Inflammatory macrophage treated with lipopolysaccharide for 4 hours (primary cell): ENCODE measurements at places on chromosomes 12 and 14.

DNA sequence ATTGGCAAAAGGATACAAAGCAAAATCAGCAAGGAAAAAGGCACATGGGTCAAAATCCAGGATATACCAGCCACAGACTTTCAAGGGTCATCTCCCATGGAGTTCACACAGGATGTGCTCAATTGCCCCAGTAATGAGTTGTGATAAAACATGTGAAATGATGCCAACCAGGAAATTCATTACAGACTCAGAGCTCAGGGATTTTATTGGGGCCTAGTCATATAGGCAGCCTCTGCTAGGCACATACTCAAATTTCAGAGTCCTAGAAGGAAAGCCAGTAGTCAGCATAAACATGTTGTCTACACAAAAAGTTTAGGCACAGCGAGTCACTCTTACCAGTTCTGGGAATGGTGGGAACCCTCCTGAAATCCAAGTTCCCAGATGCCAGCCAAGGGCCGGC lies 64.4 kb upstream of the OSBPL8 start:
- no peak for DNase-seq

DNA sequence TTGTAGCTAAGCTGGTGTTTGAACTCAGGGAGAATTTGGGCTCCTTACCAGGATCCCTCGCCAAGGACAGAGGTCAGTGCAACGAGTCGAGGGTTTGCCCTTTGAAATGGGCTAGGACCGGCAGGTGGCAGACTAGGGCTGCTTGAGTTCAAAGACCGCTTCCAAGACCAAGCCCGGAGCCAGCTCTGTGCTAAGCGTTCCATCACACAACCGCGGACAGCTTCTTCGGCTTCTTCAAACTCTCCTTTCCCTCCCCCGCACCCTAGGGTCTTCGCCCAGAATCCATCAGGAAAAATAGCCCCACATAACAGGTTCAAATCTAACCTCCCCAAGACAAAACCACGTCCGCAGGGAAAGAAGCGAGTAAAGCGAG lies 705 bp upstream of the FLVCR2 start:
- peak; percentile 91 for DNase-seq

DNA sequence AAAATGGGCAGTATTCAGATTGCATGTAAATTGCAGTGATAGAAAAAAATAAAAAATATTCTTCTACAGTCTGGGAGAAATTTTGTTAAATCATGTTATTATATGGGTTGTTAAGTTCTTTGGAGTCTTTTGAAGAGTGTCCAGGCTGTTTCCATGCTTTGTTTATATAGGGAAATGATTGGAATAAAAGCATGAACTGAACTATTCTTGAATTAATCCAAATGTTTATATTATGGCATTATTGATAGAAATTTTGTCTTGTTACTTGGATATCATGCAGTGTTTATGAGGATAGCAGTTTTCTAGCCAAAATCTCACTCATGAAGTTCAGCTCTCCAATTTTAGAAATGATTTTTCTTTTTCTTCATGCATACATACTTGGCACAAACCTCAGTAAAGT lies 108.2 kb upstream of the NAV3 start:
- no peak for DNase-seq

DNA sequence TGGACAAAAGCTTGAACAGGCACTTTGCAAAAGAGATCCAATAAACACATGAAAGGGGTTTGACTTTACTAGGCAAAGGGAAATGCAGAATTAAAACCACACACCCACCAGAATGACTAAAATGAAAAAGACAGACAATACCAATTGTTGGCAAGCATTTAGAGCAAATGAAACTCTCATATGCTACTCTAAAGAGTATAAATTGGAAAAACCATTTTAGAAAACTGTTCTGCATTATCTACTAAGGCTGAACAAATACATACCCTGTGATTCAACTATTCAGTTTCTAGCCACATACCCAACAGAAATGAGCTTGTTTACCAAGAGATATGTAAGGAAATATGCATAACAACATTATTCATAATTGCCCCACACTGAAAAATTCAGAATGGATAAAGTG lies 8.5 kb upstream of the IL22 start:
- DNase-seq: no peak

- DNase-seq: no peak
Measured at GRCh38 chr12:104468371-104468770, 11.6 kb downstream of the CHST11 start.

DNA sequence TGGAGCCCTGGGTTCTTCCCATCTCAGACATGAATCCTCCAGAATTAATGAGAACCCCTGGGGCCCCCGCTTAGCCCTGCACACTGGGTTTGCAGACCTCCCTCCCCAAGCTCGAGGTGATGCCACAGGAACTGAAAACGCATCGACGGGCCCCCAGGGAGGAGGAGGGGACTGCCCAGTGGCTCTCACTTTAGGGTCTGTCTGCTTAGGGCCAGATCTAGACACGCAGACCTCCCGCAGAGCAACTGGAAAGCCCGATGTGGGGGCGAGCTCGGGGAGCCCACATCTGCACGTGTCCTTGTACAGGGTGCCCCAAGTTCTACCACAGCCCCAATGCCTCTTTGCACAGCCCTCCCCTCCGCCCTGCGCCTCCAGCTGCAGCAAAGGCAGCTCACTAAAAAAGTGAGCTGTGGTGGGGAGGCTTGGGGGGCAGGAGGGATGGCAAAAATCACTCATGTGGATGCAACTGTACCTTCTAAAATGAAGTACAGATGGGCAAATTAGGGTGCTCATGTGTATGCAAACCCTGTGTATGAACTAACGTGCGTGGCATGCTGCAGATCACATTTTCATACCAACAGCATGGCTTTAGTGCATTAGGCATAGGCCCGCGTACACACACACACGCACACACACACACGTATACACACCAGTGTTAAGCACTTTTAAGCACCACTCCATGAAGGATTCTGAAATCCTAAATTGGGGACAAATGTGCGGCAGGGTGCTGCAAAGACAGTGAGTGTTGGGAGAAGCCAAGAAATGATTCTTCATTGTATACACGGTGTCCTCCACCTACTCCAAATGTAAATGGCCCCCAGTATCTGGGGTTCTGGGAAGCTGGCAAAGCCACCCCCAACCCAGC lies 99.9 kb upstream of the MAP1LC3B2 start:
- no peak for DNase-seq

GRCh38 chr14:89650077-89650978 lies 233.3 kb upstream of the FOXN3 start:
- peak; percentile 60 for DNase-seq

DNA sequence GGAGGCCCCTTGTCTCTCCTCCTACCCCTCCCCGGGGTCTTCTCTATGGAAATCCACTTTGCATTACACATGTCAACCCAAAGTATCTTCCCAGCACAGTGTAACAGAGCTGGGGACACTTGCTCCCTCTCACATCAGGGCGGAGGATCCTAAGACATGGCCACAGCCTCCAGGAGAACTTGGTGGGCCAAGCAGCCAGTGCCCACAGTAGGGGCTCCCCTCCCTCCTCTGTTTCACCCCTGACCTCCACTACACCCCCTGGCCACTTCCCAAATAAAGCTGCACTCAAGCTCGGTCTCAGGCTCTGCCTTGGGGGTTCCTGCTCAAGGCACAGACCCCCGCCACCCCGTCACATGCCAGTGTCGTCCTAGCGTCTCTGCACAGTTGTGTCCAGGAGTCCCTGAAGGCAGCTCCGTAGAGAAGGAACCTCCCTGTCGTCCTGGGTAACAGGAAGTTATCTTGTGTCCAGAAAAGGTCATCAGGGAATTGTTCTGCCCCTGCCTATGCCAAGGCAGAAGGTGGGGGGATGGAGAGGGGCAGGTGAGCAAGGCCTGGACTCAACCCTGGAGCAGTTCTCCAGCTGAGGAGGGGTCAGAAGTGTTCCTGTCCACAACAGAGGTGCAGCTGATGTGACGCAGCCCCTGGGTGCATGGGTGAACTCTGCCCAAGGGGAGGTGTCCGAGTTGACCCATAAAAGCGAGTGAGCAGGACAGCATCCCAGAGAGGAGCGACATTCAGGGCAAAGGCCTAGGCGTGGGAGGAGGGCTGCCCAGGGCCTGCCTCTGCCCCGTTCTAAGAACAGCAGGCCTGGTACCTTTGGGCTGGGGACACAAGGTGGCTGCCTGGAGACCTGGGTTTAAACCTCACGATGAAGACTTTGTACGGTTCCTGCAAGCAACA lies 25.5 kb downstream of the DIO3 start:
- no peak for DNase-seq

- peak; percentile 53 for DNase-seq
Measured at GRCh38 chr12:59403259-59403932, 192.4 kb upstream of the SLC16A7 start.

DNA sequence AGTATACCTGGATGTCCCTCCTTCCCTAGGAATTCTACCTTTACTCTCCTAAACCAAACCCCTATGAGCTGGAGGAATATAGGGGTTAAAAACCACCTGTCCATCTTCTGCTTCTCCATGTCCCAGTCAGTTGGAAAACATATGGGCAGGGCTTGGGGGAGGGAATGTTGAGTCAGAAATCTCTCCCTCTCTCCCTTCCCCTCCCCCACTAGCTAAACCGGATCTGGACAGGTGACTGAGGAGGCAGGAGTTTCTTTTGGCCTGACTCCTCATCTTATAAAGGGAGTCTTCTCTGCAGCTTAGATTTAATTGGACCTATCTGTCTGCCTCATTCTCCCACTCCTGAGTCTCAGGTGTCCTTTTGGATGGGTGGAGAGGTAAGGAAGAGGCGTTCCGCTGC lies 6.1 kb downstream of the ERBB3 start:
- DNase-seq: no peak

DNA sequence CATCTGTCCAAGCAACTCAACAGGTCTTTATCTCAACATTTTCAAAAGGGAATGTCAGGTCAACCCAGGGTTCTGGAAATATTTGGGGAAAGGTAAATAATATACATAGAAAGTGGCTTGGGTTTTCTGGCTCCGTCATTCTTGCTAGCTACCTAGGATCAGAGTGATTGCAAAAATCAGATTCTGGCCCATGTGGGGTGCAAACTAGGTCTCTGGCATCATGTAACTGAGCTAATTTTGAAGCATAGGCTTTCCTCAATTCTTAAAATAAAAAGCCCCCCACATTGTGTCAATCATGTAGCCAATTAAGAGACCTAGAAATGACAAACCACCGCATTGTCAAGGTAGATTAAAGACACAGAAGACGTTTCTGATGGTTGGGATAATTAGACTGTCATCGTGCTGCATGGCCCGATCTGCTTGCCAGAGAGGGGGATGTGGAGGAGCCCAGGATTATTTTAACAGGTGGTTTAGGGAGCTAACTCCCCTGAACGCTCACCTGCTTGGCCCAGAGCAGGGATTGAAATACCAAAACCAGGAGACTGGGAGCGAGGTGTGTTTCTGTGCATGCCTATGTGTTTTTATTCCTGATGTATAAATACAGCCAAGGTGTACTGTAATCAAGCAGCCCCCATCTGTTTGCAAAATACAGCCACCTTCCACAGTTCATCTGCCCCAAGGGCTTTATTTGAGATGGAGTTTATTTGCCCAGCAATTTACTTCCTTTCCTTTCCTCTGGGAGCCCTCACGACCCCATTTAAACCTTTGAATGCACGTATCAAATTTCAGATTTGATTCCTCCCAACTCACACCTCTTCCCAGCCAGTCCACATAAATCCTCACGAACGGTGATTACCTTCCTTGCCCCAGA lies 189.5 kb downstream of the TTC8 start:
- DNase-seq: no peak

- DNase-seq: peak; percentile 91
Measured at GRCh38 chr14:90788031-90788430, 28.2 kb downstream of the TTC7B start.

GRCh38 chr12:8045952-8046944 lies 13.7 kb downstream of the FOXJ2 start:
- peak; percentile 81 for DNase-seq

- no peak for DNase-seq
Measured at GRCh38 chr12:132145334-132145733, 1.1 kb downstream of the NOC4L start.

- DNase-seq: no peak
Measured at GRCh38 chr12:132376464-132376830, 47.1 kb upstream of the GALNT9 start.

GRCh38 chr12:117120787-117121186 lies 21.6 kb upstream of the TESC start:
- no peak for DNase-seq

- DNase-seq: no peak
Measured at GRCh38 chr12:125999628-126000027, 934.4 kb downstream of the AACS start.

DNA sequence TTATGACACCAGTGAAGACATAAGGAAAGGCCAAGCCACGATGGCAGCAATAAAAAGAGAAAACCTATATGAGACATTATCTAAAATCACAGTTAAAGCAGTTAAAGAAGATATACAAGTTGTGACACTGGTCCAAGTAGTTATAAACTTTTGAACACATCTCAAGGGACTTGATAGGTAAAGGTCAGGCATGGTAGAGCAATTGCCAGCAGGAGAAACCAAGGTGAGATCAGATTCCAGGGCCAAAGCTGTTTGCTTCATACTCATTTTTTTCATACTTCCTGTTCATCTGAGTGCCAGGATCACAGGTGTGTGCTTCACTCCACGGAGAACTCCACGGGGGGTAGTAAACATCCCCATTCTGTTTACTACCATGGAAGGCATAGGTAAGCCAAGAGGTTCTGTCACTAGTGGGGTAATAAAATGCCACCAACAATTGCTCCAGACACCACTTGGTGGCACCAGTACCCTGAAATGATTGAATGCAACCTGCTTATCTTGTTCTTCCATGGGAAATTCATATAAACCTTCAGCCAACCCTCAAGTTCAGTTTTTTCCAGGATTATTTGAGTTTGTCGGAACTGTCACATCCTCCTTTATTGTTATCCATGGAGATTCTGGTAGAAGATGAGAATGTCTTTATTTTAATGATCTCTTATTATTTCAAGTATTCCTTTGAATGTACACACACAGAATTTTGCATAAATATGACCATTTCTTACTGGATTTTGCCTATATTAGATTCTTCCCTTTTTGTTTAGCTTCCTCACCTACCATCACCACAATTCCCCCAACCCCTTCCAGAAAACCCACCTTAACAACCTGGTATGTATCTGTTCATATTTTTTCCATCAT lies 59.2 kb upstream of the TSPAN8 start:
- DNase-seq: no peak

GRCh38 chr14:69982886-69983285 lies 103.7 kb downstream of the SMOC1 start:
- DNase-seq: no peak

DNA sequence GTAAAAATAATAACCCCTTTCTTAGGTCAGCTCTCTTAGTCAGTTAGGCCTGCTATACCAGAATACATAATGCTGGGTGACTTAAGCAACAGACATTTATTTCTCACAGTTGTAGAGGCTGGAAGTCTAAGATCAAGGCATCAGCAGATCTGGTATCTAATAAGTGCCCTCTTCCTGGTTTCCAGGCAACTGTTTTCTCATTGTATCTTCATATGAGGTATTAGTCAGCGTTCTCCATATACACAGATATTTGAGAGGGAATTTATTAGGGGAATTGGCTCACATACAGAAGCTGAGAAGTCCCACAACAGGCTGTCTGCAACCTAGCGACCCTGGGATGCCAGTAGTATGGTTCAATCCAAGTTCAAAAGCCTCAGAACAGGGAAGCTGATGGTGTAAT lies 896.0 kb downstream of the GALC start:
- DNase-seq: no peak

DNA sequence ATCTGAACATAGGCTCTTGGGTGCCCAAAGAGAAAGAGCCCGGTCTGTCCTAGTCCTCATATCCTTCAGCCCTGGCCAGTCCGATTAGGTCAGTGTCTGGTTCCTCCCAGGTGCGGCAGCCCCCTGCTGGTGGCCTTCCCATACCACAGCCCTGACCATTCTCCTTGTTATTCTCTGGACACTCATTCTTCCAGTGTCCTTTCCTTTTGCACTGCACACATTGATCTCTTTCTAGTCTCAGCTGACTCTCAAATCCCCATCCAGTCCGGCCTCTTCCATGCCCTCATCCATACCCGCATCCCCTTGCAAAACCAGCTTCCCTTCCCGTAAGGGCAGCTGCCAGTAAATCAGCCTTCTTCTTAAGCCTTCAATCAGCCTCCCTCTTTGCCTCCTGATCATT lies 1316.3 kb downstream of the TMEM121 start:
- no peak for DNase-seq
